ENCODE measurements at places on chromosomes 1 and 21. TPM values are rescaled to one million over a fixed set of nuclear protein-coding genes. Genes with fewer than 3 reads are reported as not detected.

The TBCE gene
- 60.4 TPM for total RNA-seq

The CATSPERE gene
- 1.0 TPM for total RNA-seq

The BCAN gene
- not detected for total RNA-seq

The KIAA0040 gene
- total RNA-seq: 0.66 TPM

The ZBTB21 gene
- total RNA-seq: 5.1 TPM

The MYOG gene
- total RNA-seq: not detected

The UBL4B gene
- total RNA-seq: not detected

The CLDN8 gene
- not detected for total RNA-seq

The SPRR3 gene
- not detected for total RNA-seq

The C1orf74 gene
- 0.49 TPM for total RNA-seq

The CASQ2 gene
- not detected for total RNA-seq

The MIS18A gene
- 14.9 TPM for total RNA-seq

The TFF3 gene
- total RNA-seq: not detected

The TCHH gene
- total RNA-seq: 0.10 TPM

The MATN1 gene
- total RNA-seq: not detected

The ZBTB48 gene
- total RNA-seq: 32.5 TPM

The HSPB7 gene
- 1.9 TPM for total RNA-seq

The KIRREL1 gene
- 25.3 TPM for total RNA-seq

The CPT2 gene
- 7.5 TPM for total RNA-seq

The RBM11 gene
- 1.3 TPM for total RNA-seq

The NEGR1 gene
- total RNA-seq: 0.62 TPM

The CELA3A gene
- not detected for total RNA-seq

The TACSTD2 gene
- not detected for total RNA-seq

The THRAP3 gene
- 84.6 TPM for total RNA-seq

The OR14K1 gene
- not detected for total RNA-seq

The IL23R gene
- total RNA-seq: not detected

The FAM131C gene
- 0.15 TPM for total RNA-seq

The ELAVL4 gene
- not detected for total RNA-seq

The OR6K3 gene
- not detected for total RNA-seq

The CLCA4 gene
- not detected for total RNA-seq

The TCP10L gene
- not detected for total RNA-seq

The CDA gene
- not detected for total RNA-seq

The GJC2 gene
- total RNA-seq: 0.20 TPM

The DUSP10 gene
- total RNA-seq: 5.8 TPM
